Right forelimb (tissue), 1 donor: ENCODE measurements at places on chromosomes 1 and 21.

- DNase-seq = no peak
These were observed 121.2 kb downstream of the LMX1A start for GRCh38 chr1:165235155-165235776.

DNA sequence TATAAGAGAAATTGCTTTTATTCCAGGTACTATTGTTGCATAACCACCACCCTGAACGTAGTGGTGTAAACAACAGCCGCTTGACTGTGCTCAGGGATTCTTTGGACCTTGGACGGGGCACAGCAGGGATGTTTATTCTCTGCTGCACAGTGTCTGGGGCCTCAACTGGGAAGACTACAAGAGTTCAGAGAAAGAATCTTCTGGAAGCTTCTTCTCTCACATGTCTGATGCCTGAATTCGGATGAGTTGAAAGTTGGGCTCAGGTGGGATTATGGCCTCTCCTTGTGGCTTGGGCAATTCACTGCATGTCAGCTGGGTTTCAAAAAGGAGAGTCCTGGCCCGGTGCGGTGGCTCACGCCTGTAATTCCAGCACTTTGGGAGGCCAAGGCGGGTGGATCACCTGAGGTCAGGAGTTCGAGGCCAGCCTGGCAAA lies 19.0 kb upstream of the SSBP3 start:
- DNase-seq = no peak

DNA sequence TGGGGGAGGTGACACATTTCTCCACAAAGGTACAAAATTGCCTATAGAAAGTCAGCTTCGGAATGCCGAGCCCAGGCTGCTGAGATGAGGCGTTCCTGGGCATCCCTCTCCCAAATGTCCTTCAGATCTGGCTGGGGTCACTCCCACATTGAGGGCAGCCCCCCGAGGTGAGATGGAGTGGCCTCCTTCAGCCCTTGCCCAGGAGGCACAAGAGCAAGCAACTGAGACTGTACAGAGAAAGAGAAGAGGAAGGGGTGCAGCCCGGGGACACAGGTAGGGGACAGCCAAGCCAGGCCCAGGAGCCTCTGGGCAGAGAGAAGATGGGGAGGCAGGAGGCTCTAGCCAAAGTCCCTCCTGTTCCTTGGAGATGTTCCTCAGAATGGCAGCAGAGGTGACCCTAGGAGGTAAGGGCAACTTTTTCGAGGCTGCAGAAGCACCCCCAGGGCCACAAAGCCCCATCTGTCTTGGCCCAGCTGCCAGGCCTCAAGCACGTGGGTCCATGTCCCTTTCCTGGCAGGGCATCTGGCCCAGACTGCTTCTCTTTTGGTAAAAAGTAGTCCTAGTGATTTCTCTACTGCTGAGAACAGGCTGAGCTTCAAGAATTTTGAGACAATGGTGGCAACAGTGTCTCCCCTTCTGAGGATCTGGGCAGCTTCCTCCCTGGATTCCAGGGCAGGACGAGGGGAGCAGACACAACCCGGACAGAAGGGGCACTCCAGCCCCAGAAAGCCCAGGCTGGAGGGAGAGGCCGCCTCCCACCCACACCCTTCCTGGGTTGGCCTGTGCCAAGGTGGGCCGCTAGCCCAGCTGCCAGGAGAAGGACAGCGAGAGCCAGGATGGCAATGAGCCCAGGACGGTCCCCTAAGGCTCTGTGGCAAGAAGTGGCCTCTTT lies 68.0 kb downstream of the LRRN2 start:
- no peak for DNase-seq

GRCh38 chr1:219201656-219202055 lies 28.0 kb downstream of the LYPLAL1 start:
- DNase-seq = no peak
